Stimulated activated CD4-positive, alpha-beta T cell treated with anti-CD3 and anti-CD28 coated beads, Interleukin-4, amount 100 ng/mL, for 48 hours (primary cell): ENCODE measurements at places on chromosomes 3 and 15.

DNA sequence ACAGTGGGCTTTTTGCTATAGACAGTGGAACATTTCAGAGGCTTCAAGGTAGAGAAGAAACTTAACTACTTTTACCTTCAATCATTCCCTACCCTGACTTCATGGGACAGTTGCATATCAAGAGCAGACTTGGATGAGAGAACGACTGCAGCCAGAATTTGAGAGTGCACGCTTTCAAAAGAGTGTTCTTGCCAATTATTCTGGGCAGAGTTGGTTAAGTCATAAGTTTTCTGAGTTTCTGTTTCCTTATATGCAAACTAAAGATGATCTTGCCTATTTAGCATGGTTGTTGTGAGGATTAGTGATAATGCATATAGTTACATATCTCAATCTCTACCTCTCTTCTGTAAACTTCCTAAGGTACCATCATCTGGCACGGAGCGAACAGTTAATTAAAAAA, 7.6 kb downstream of the SLC9A9 start:
- no peak for DNase-seq

DNA sequence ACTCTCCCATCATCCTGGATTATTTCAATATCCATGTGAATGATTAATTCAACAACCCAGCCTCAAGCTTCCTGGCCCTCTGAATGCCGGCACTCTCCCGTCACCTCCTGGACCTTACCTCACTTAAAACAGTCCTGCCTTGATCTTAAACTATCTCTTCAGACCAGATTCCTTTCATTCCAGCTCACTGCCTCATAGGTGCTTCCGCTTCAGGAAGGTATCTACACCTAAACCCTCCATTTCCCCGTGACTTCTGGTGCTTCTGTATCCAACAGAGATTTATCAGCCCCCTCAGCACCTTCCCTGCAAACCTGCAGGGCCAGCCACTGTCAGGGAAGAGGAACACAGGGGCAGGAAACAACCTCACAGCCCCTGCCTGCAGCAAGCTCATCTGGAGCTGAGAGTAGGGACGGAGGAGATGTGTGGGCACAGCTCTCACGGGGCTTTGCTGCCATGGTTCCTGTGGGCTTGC, 98.9 kb upstream of the TJP1 start:
- no peak for DNase-seq

DNA sequence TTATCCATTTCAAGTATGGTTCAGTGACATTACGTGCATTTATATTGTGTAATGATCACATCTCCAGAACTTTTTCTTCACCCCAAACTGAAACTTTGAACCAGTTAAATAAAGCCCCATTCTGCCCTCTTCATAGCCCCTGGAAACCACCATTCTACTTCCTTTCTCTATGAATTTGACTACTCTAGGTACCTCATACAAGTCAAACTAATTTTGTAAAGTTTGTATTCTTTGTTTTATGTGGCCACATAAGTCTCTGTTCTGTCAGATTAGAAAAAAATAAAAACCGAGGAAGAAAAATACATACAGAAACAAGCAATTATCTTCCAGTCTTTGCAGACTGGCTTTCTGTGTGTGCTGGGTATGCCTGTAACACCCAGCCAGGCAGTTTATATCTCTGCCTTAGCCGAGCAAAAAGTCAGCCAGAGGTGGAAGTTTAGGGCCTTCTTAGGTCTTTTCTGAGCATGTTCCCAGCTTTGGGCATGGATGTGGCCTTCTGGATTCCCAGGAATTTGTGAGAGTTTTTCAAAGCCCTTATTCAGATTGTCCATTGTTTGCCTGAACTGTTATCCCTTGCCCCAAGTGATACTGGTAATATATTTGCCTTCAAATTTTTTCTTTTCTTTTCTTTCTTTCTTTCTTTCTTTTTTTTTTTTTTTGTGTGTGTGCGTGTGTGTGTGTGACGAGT, 6.0 kb upstream of the GRAMD1C start:
- no peak for DNase-seq

- DNase-seq, result no peak
Observed at GRCh38 chr15:88215066-88215648, 41.4 kb downstream of the NTRK3 start.

DNA sequence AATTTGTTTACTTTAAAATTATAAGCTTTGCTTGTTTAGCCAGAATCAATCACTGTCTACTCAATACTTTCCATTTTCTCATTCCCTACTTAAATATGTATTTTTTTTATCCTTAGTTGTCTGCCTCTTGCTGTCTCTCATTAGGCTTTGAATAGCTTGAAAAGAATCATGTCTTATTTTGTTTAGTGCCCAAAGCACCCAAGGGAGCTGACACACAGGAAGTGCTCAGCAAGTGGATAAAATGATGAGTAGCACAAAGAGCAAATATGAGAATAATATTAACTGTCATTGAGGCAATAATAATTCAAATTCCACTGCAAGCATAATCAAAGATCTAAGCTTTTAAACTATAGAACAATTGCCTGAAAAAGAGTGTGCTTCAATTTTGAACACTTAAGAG, 19.0 kb upstream of the IL1RAP start:
- DNase-seq, result no peak

- DNase-seq, result no peak
Observed at GRCh38 chr3:82004266-82004665, 242.8 kb upstream of the GBE1 start.

- no peak for DNase-seq
Observed at GRCh38 chr15:28885630-28886430, at the start of gene APBA2. TSS of gene APBA2 (plus strand) at chr15:28885974. CDS start at chr15:29053885, 167,911 bp downstream.

- DNase-seq, result no peak
Observed at GRCh38 chr3:122060040-122060698, 5.0 kb downstream of the CD86 start.

DNA sequence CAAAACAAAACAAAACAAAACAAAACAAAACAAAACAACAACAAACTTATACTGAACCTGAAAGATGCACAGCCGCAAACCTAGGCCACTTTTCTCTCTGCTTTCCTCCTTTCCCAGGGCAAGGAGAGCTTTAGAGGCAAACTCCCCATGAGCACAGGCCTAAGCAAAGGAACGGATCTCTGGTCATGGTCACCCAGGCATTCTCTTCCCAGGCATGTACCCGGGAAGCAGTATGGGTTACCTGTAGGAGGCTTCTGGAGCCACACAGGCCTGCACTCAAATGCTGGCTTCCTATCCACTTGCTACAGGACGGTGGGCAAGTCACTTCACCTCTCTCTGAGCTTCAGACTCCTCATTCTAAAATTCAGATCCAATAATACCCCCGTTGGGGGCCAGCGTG, 171.8 kb downstream of the SMAD6 start:
- DNase-seq, result no peak

DNA sequence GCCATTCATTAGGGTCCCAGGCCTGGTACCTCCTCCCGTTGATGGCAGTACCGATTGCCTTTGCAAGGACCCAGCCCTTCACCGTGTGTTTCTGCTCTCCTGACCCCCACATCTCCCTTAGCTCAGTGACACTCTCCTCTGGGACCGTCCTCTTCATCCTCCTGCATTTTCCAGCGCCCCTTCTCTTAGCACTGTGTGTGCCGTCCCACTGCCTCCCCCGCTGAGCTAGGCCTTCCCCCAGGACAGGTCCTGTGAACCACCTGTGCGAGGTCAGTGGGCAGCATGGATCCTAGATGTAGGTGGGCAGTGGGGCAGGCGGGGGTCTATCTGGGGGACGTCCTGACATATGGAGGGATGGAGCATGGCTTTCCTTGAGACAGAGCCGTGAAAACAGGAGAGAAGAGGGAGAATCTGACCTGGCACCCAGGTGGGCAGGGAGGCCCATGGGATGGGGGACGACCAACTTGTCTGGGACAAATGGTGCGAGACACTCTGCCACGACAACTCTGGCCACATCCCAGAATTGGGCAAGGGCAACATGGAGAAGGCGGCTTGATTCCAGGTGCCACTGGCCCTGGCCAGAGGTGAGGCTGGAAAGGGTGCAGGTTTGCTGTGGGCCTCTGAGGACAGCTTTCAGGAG, 87.7 kb upstream of the ALDH1L1 start:
- DNase-seq, result no peak

GRCh38 chr3:135412475-135412874, 553.1 kb upstream of the PPP2R3A start:
- no peak for DNase-seq

GRCh38 chr15:63905131-63905530, 71.4 kb upstream of the HERC1 start:
- DNase-seq, result no peak
